Sigmoid colon (tissue), 7 donors: ENCODE measurements at places on chromosomes 7 and 10. TPM values are rescaled to one million over a fixed set of nuclear protein-coding genes. Genes with fewer than 3 reads are reported as not detected.

DNA sequence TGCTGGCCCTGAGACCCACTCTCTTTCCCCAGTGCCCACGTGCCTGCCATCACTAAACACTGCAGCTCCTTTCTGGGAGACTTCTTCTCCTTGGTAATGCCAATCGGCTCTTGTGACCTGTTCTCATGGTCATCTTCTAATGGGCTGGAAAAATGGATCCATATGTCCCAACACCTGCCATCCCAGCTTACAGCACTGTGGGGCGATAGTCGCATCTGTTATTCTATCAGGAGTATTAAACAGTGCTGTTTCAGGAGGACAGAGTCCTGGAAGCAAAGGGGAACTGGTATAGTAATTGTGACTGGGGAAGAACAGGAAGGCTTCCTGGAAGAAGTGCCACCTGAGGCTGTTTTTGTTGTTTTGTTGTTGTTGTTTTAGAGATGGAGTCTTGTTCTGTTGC, 411.2 kb downstream of the GLRX3 start:
- no peaks in the 10 kb centered on the region for H3K36me3 ChIP-seq
- DNase-seq: no peak
- no peaks in the 10 kb centered on the region for H3K4me1 ChIP-seq
- H3K27me3 ChIP-seq: no peaks in the 10 kb centered on the region

- no peak overlapping the region for H3K27ac ChIP-seq
- H3K27me3 ChIP-seq: no peaks in the 10 kb centered on the region
- H3K4me3 ChIP-seq: no peak overlapping the region
- no peak for DNase-seq
Measured at GRCh38 chr7:35699796-35700305, 4.9 kb upstream of the HERPUD2 start.

- no peaks in the 10 kb centered on the region for H3K36me3 ChIP-seq
- H3K27ac ChIP-seq: no peak overlapping the region
- no peak for DNase-seq
- H3K4me3 ChIP-seq: no peak overlapping the region
- H3K27me3 ChIP-seq: no peaks in the 10 kb centered on the region
Measured at GRCh38 chr7:75762350-75762917, 9.6 kb downstream of the CCL26 start.

GRCh38 chr10:4595719-4596319, 230.2 kb upstream of the AKR1E2 start:
- DNase-seq: no peak
- no peak overlapping the region for H3K4me3 ChIP-seq
- no peak overlapping the region for H3K27ac ChIP-seq
- H3K4me1 ChIP-seq: no peaks in the 10 kb centered on the region

- H3K4me1 ChIP-seq: peaks cover 65% of the 10 kb centered on the region
- peak overlapping the region; percentile 86 for H3K27ac ChIP-seq
- DNase-seq: no peak
- H3K27me3 ChIP-seq: no peaks in the 10 kb centered on the region
- H3K4me3 ChIP-seq: no peak overlapping the region
- no peaks in the 10 kb centered on the region for H3K36me3 ChIP-seq
Measured at GRCh38 chr10:72218726-72219125, 2.6 kb upstream of the ASCC1 start.

- H3K4me3 ChIP-seq: no peak overlapping the region
- H3K27ac ChIP-seq: no peak overlapping the region
- H3K4me1 ChIP-seq: no peaks in the 10 kb centered on the region
- no peak for DNase-seq
- H3K36me3 ChIP-seq: no peaks in the 10 kb centered on the region
Measured at GRCh38 chr7:27237735-27238334, 4.8 kb upstream of the EVX1 start.

DNA sequence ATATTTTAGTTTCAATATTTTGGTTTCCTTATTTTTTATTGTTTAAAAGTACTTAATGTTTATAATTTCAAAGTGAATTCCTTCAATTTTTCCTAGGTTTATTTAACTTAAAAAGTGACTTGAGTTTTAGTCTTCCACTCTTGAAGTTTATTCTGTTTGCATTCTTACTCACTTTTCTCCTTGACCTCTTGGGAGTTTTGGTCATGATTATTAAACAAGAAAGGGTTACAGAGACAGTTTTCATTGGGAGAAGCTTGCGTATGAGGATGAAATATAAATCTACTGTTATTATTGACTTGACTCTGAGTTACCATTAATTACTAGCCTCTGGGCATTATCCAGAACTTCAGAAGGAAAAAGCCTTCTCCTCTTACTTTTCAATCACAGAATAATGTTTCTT, 216.0 kb downstream of the BMPER start:
- DNase-seq: no peak
- no peak overlapping the region for H3K27ac ChIP-seq
- H3K4me1 ChIP-seq: no peaks in the 10 kb centered on the region
- H3K4me3 ChIP-seq: no peak overlapping the region
- no peaks in the 10 kb centered on the region for H3K27me3 ChIP-seq

GRCh38 chr10:129966370-129966888, 2.4 kb upstream of the EBF3 start:
- H3K27me3 ChIP-seq: peaks cover 98% of the 10 kb centered on the region
- H3K4me1 ChIP-seq: no peaks in the 10 kb centered on the region
- no peak overlapping the region for H3K4me3 ChIP-seq

GRCh38 chr10:79097021-79097872, 28.5 kb downstream of the ZMIZ1 start:
- no peak for DNase-seq
- no peaks in the 10 kb centered on the region for H3K36me3 ChIP-seq
- peaks cover 98% of the 10 kb centered on the region for H3K4me1 ChIP-seq
- peak overlapping the region; percentile 4 for H3K27ac ChIP-seq
- no peaks in the 10 kb centered on the region for H3K27me3 ChIP-seq

GRCh38 chr10:20059084-20059835, 243.0 kb downstream of the PLXDC2 start:
- no peaks in the 10 kb centered on the region for H3K27me3 ChIP-seq
- no peak overlapping the region for H3K4me3 ChIP-seq
- H3K36me3 ChIP-seq: no peaks in the 10 kb centered on the region
- H3K4me1 ChIP-seq: no peaks in the 10 kb centered on the region
- no peak for DNase-seq

DNA sequence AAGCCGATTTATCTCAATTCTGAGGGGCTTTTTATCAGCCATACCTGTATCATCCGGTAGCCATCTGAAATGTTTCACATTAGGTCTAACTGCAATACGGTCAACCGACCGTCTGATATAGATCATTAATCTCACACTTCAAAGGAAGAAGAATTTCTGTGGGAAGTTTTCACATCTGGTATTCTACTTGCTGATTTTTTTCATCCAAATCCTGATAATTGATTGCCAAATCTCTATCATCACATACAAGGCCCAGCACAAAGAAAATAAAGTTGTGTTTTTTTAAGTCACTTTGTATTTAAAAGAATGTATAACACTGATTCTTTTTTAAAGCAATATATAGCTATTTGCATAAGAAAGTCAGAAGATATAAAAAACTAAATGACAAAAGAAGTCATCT, 132.3 kb downstream of the DKK1 start:
- no peak overlapping the region for H3K27ac ChIP-seq
- no peaks in the 10 kb centered on the region for H3K27me3 ChIP-seq
- no peak overlapping the region for H3K4me3 ChIP-seq
- no peaks in the 10 kb centered on the region for H3K36me3 ChIP-seq
- no peak for DNase-seq

- H3K27me3 ChIP-seq: no peaks in the 10 kb centered on the region
- DNase-seq: no peak
- H3K4me1 ChIP-seq: no peaks in the 10 kb centered on the region
- no peak overlapping the region for H3K27ac ChIP-seq
Measured at GRCh38 chr7:74129887-74130286, 44.3 kb upstream of the EIF4H start.

GRCh38 chr7:4634166-4634565, 47.9 kb upstream of the FOXK1 start:
- no peaks in the 10 kb centered on the region for H3K27me3 ChIP-seq
- no peak overlapping the region for H3K27ac ChIP-seq
- no peak for DNase-seq
- no peak overlapping the region for H3K4me3 ChIP-seq

Gene NKX2-3
- polyA plus RNA-seq: 8.9 TPM

Gene CALHM3
- polyA plus RNA-seq: not detected

Gene IFIT1
- polyA plus RNA-seq: 27.1 TPM

Gene MAD1L1
- 38.4 TPM for polyA plus RNA-seq

Gene PLAU
- polyA plus RNA-seq: 15.7 TPM

Gene TRIM50
- polyA plus RNA-seq: 3.0 TPM
